ENCODE measurements at places on chromosomes 5 and 9.

- DNase-seq = no peak
Observed at GRCh38 chr9:72695365-72695764, 174.0 kb downstream of the TMC1 start.

DNA sequence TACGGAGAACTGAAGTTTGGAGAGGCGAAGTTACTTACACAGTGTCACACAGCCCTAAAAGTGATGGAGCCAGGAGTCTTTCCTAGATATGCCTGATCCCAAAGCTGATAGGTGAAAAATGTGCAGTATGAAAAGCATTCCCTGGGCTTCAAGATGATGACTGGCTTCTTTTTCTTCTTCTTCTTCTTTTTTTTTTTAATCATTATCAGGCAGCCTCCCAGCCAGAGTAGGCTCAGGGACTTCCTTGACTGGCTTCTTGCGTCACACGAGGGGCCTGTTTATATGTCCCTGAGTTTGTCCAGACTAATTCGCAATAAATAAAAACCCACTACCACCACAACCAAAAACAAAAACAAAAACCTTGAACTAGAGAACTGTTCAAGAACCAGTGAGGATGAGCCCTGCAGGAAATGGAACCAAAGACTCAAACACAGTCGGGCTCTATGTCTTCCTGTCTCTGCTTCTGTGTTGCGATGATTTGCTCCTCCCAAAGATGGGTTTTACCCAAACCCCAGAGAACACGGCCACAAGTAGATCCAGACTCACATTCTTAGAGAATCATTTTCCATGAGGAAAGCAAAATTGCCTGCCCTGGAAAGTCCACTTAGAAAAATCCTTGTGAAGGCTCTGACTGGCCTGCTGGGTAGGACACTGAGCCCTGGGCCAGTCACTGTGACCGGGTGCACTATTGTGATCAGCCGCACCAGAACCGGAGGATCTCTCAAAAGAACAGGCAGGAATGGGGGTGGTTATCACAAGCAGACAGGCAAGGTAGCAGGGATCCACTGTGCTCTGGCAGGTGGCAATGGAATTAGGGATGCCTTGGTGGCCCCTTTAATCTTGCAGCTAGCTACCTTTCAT, 38.0 kb upstream of the ADAM19 start:
- peak; percentile 22 for DNase-seq

DNA sequence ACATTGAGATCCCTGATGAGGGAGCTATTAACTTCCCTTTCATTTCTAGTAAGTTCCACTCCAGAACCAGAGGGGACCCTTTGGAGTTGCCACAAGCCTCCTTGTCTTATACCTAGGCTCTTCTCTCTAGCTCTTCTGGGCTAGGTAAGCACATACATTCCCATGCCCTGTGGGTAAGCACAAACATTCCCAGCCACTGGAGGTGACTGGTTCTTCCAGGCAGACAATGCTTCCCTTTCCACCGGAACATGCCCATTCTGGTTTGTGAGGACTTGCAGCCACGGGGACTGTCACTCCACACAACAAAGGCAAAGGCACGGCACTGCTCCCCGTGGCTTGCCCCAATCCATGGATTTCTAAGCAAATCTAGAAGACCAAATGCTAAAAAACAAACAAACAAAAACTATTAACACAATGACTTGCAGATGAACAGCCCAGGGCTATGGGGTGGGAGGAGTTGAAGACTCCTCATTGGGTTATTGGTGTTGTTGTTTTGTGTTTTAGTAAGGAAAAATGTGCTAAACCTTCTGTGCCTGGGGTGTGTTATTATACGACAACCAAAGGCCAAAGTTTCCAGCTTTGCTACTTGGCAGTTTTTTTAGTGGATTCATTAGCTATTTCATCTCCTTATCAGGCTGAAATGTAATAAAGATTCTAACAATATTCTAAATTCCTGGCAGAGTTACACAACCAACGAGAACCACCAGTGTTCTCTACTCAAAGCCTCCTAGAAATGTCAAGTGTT, 276.2 kb downstream of the SYK start:
- DNase-seq = no peak

DNA sequence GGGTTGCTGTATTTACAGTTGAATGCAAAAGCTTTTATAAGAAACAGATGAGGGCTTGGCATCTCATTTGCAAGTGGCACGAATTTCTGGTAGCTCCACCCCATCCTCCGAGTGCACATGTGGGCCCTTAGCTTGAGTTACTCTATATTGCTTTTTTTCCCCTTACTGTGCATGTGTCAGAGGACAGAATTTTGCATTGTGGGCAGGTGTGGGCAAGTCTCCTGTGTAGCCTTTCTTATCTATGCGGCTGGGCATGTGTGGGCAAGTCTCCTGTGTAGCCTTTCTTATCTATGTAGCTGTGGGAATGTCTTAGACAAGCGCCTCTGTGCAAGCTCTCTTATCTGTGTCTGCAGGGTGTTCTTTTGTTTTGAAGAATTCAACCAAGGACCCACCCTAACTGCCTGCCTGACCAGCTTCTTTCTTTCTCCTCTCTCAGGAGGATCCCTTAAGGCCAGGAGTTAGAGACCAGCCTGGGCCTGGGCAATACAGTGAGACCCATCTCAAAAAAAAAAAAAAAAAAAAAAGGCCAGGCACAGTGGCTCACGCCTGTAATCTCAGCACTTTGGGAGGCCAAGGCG, 34.1 kb upstream of the SIL1 start:
- DNase-seq = peak; percentile 30

DNA sequence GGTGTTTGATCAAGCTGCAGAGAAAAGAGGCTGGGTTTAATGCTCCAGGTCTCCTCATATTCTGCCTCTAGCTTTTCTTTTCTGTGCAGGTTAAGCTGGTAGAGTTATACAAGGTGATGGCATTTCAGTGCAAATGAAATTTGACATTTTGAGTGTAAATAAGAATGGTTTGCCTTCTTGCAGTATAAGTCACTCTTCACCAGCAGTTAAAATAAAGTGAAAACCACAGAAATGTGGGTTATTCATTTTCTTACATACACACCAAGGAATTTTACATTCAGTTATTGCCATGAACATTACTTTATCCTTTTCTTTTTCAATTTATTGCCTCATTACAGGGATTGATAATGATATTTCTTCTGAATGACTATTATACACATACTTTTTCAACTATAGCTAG, 337.5 kb upstream of the PCSK5 start:
- DNase-seq = no peak

DNA sequence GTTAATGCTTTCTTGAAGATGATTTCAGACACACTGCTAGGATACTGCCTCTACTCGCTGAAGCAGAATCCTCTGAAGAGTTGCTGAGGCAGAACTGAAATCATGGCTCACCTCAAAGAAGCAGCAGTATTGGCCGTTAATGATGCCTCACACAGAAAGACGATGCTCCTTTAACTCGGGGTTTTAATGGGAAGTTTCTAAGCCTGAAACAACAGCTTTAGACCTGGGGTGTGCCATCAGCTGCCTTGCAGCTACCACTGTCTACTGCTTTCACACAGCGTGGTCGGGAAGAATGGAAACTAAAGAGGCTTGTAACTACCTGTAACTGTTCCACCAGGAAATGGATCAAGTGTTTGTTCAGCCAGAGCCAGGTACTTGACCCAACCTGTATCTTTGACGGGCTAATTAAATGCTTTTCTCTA, at the start of gene CTXN3:
Gene CTXN3 (plus strand): TSS at position 65 of the 422 bp plus-strand sequence. CDS start 8,440 bp downstream, outside the sequence.
- DNase-seq = no peak

DNA sequence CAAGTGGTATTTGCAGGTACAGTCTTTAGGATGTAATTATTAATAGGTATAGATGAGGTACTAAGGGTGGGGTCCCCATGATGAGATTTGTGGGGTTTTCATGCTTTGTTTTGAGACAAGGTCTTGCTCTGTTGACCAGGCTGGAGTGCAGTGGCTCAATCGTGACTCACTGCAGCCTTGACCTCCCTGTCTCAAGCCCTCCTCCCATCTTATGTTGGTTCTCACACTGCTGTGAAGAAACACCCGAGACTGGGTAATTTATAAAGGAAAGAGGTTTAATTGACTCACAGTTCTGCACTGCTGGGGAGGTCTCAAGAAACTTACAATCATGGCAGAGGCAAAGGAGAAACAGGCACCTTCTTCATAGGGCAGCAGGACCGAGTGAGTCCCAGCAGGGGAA, 217.5 kb downstream of the CDK5RAP2 start:
- no peak for DNase-seq

GRCh38 chr9:77883846-77884771, 147.5 kb downstream of the GNAQ start:
- peak; percentile 26 for DNase-seq

GRCh38 chr5:106397700-106398099, 1273.0 kb downstream of the EFNA5 start:
- DNase-seq = no peak

DNA sequence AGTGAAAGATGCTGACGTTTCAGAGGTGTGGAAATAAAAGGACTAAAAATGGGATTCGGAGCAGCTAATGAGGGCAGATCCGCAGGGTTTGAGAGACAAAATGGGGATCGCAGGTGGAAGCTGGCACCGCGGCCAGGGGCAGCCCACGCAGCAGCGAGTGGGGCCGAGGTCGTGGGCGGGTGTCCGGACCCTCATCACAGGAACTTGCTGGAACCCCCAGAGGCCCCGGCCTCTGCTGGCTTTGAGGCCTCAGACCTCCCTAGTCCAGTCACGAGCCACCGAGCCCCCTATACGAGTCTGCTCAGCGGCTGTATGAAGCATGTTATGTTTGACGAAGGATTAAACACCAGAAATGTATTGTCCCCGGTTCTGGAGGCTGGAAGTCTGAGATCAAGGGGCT, 45.8 kb upstream of the FCN1 start:
- peak; percentile 2 for DNase-seq

DNA sequence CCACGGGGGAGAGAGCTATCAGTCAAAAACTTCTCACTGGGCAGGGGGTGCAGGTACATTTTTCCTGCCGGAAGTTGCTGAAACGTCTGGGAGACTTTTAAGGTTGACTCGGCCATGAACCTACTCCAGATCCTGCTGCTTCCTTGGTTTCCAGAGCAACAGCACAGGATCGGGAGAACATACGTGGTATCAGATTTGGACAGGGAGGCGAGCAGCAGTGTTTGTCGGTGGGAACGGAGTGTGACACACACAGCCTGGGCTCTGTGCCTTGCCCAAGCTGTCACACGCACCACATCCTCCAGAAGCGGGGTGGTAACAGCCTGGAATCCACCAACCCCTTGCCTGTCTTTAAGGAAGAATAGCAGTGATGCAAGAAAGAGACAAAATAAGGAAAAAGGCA, 276.5 kb downstream of the SLIT3 start:
- no peak for DNase-seq

DNA sequence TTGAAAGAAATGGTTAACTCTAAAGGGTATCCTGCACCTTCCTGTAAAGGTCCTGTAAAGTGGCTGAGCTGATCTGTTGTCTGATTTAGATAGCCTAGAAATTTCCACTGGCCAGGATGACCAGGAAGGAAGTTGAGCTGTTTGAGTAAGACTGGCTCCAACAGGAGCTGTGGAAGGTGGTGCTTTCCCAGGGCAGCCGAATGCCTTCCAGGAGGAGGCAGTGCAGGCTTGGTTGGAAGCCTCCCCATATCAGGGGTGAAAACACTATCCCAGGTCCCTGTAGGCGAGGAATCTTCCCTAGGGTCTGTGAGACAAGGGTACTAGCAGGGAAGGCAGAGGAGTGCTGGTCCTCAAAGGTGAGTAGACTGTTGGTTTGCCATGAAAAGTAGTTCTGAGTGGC, 98.4 kb downstream of the LIX1 start:
- DNase-seq = peak; percentile 14

GRCh38 chr5:176547802-176548201, 1.3 kb upstream of the CDHR2 start:
- no peak for DNase-seq

Data from WERI-Rb-1 (cell line).